ENCODE measurements at places on chromosomes 5 and 9.

- DNase-seq, result no peak
Measured at GRCh38 chr9:98038958-98039357, 17.6 kb upstream of the NANS start.

GRCh38 chr5:38329132-38329715, 70.9 kb downstream of the EGFLAM start:
- no peak for DNase-seq

GRCh38 chr9:21985964-21986667, 8.1 kb downstream of the CDKN2A start:
- no peak for DNase-seq

DNA sequence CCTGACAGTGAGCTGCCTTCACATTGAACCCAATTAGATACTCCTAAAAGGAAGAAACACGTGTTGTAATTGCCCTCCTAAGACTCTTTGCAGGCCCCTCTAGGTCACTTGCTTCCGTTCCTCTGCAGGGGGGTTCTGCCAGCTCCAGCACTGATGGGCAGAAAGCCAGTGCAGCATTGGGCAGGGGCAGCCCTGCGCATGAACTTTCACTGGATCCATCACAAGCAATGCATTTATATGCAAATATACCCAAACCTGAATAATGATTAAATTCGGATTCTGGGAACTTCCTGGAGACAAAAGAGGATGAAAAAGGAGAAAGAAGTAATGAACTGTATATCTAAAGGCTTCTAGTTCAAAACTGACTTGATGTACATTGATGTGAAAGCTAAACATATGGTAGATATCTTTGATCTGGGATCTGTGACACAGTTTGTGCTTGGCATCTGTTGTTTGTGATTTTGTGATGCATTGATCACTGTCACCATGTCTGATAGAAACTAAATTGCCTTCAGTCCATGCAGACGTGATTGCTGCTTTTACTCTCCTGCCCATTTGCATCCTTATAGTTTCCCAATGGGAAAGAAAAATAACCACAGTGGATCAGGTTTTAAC, 313.4 kb downstream of the DEPDC1B start:
- no peak for DNase-seq

DNA sequence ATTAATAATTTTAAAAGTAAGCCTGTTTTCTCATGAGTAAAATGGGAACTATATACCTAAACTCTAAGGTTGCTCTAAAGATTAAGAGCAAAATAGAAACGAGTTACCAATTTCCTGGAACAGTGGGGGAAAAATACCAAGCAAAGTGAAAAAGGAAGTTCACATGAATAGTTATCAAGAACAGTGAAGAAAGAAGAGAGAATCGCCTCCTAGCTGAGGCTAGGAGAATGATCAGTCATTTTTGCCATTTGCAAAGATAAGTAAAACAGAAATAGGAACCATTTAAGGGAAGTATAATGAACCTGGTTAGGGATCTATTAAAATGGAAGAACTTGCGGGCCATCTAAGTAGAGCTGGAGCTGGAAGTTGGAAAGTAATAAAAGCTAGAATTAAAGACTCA, 50.7 kb downstream of the P4HA2 start:
- DNase-seq, result no peak

DNA sequence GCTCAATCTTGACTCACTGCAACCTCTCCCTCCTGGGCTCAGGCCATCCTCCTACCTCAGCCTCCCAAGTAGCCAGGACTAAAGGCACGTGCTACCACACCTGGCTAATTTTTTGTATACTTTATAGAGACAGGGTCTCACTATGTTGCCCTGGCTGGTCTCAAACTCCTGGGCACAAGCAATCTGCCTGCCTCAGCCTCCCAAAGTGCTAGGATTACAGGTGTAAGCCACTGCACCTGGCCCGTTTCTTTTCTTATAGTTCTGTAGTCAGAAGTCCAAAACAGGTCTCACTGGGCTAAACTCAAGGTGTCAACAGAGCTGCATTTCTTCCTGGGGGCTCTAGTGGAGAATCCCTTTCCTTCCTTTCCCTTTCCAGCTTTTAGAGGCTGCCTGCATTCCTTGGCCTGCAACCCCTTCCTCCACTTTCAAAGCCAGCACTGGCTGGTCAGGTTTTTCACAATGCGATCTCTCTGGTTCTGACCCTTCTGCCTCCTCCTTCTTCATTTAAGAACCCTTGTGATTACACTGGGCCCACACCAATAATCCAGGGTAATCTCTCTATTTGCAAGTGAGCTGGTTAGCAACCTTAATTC, 16.3 kb downstream of the IRF1 start:
- DNase-seq, result no peak

GRCh38 chr5:50646591-50646990, 19.8 kb upstream of the PARP8 start:
- DNase-seq, result no peak

DNA sequence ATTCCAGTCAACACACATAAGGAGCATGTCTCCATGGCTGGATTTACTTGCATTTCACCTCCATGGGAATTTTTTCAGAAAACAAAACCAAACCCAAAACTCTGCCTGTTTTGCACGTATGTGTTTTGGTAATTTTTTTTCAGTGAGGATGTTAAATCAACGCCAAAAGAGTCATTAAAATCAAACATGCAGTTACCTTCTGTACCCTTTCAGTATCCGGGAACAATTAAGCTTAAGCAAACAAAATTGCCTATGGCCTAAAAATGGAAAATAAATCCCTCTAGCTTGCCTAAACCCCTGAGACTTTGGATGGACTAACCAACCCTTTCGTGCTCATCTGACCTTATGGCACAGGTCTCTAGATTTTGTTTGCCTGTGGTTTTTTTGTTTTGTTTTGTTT, 209.2 kb upstream of the KLF4 start:
- DNase-seq, result no peak

GRCh38 chr9:109346904-109347303, 26.0 kb upstream of the EPB41L4B start:
- DNase-seq, result no peak

DNA sequence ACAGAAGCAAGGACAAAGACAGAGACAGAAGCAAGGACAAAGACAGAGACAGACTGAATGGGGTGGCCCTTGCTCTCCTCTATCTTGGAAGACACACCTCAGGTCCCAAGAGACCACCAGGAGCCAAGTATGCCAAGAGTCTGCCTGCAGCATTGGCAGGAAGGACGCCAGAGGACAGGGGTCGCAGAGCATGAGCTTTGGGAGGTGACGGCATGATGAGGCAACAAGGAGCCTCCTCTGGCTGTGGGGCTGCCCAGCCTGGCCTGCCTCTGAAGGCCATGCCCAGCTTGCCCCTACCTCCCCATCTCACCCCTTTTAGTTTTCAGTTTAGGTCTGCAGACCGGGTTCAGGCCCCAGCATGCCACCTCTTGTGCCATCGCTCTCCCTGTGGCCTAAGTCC, 17.6 kb downstream of the PDGFRB start:
- DNase-seq, result no peak

GRCh38 chr9:69535911-69536310, 136.3 kb downstream of the APBA1 start:
- no peak for DNase-seq

DNA sequence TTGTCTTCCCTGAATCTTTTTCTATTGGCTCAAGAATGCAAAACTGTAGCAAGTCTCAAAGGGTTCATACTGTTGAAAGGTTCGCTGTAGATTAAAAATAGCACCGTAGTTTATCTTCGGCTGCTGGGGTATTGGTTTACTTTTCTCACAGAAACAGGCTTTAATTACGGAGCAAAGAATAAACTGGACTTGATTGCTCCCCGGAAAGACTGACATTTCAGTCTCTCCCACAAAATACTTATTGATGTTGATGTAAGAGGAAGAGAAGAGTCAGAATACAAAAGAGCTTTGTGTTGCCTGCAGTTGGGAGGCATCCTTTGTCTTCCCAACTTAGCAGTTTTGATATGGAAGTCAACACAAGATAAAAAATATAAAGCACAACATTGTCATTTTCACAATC, 183.9 kb upstream of the DMAC1 start:
- no peak for DNase-seq

GRCh38 chr5:180568914-180569313, 22.4 kb downstream of the SCGB3A1 start:
- no peak for DNase-seq

GRCh38 chr9:136849038-136849959, at the start of gene PHPT1:
Gene PHPT1 (plus strand): TSS chr9:136849409. CDS start chr9:136849431, 22 bp downstream.
- DNase-seq, result peak; percentile 93

- no peak for DNase-seq
Measured at GRCh38 chr9:72703574-72703973, 182.2 kb downstream of the TMC1 start.

GRCh38 chr5:56941981-56942380, 9.9 kb downstream of the MIER3 start:
- no peak for DNase-seq

DNA sequence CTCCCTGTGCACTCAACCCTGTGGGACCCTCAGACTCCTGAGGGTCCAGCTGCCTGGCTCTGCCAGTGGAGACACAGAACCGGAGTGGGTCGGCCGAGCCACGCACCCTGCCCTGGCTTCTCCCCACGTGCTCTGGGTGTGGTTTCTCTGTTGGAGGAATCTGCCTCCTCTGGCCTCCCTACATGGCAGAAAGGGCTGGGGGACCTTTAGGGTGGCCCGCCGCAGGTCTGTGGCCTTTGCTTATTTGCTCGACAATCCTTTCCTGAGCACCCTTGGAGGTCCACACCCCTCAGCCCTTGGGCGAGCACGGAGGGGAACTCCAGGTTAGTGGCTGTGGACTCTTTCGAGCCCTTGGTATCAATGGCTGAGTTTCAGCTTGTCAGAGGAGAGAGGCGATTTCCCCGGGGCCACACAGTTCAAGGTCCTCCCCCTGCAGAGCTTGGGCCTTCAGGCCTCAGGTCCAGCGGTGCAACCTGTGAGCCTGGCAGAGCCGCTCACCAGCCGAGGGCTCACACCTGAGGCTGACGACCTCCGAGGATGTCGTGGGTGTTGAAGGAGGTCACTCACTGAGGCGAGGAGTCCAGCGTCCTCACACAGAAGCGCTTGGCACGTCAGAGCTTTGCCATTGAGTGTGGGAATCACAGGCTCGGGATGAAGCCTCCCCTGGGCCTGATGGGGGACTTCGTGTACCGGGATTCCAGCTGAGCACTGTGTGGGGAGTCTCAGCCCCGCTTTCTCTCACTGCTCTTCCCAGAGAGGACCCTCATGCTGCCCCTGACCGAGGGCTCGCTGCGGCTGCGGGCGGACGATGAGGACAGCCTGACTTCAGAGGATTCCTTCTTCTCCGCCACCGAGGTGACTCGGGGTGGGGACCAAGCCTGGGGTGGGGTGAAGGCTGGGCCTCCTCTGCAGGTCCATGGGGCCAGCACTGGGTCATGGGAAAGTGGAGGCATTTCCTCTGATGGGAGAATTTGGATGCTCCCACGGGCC, 20.8 kb upstream of the DOLPP1 start:
- DNase-seq, result no peak

GRCh38 chr5:154355129-154355611, 90.6 kb upstream of the SAP30L start:
- no peak for DNase-seq

- DNase-seq, result no peak
Measured at GRCh38 chr9:35940458-35941407, 17.2 kb downstream of the OR2S2 start.

- DNase-seq, result no peak
Measured at GRCh38 chr9:28883234-28883633, 1310.0 kb upstream of the C9orf72 start.

- DNase-seq, result no peak
Measured at GRCh38 chr5:1364211-1364610, 19.3 kb upstream of the CLPTM1L start.

DNA sequence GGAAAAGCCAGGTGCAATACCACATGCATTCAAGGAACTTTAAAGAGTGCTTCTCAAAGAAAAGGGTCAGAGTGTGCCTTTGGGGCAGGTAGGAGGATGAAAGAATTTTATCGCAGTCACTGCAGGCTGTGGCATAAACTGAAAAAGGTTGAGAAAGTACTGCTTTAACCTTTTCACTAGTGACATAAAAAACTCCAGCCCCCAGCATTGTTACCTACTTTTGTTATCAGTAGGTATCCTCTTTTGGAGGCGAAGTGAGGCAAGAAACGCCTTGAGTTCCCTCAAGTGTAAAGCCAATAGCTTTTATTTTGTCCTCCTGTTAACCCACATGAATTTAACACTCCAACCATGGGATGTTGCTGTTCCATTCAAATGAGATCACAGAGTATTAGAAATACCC, 64.7 kb upstream of the CHD1 start:
- DNase-seq, result no peak

DNA sequence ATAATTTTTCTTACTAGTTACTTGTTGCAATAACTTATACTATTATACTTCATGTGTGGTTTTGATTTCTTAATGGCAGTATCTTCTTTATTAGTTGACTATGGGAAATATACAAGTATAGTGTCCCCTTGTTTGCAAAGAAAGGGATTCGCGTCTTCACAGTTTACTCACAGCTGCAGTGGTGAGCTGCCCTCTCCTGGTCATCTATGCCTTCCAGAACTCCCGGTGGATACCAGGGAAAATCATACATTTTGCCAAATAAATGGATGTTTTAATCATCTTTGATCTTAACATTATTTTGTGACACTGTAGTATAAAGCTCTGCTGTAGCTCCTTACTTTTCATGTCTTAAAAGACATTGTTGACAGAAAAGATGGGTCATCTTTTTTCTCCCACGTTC, 142.0 kb downstream of the ZCCHC7 start:
- DNase-seq, result no peak

GRCh38 chr5:59317023-59317773, 576.3 kb downstream of the PDE4D start:
- DNase-seq, result no peak

GRCh38 chr9:91488341-91488740, 64.7 kb upstream of the NFIL3 start:
- DNase-seq, result no peak

GRCh38 chr5:54384356-54384933, 71.1 kb upstream of the HSPB3 start:
- DNase-seq, result no peak

GRCh38 chr5:72145348-72145747, 38.1 kb downstream of the MAP1B start:
- no peak for DNase-seq

DNA sequence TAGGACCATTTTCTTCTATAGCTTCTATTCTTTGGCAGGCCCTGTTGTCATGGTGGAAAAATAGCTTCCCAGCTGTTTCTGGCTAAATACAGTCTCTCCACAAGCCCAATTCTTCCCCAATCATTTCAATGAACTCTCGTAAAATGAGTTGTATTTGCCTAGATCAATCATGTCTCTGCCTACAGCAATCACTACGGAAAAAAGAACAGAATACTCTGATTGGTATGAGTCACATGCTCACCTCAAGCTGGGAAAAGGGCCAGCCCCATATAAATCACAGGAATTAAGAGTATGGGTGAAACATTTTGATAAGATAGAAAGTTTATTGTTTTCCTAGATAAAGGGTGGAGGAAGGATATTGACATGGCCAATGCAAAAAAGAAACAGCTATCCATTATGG, 711.4 kb downstream of the EFNA5 start:
- DNase-seq, result no peak

DNA sequence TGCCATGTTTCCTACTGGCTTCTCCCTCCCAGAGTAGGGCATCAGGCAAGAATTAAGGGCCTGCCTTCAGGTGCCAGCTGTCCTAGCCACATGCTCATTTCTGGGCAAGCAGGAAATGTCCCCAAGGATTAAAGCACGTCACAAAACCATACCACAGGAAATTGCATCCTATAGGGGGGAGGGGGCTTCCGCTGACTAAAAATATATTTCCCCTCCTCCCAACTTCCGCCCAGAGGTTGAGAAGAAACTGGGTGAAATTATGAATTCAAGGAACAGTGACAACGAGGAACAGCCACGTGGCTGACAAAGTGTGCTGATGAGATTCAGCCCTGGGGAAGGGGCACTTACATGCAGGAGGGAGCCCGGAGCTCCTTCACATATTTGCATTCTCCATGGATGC, 4.1 kb downstream of the HBEGF start:
- no peak for DNase-seq

- no peak for DNase-seq
Measured at GRCh38 chr5:116482394-116482793, 92.2 kb downstream of the SEMA6A start.

Measured in iPS DF 19.7 (cell line).